Stimulated activated CD8-positive, alpha-beta memory T cell treated with anti-CD3 and anti-CD28 coated beads, Interleukin-7, amount 100 ng/mL, for 4 hours (primary cell): ENCODE measurements at places on chromosomes 1 and 21.
A peak's percentile ranks its signal among the peaks of the same experiment; 100 is the strongest.

- DNase-seq = no peak
Measured at GRCh38 chr1:65265296-65265650, 44.1 kb upstream of the DNAJC6 start.

DNA sequence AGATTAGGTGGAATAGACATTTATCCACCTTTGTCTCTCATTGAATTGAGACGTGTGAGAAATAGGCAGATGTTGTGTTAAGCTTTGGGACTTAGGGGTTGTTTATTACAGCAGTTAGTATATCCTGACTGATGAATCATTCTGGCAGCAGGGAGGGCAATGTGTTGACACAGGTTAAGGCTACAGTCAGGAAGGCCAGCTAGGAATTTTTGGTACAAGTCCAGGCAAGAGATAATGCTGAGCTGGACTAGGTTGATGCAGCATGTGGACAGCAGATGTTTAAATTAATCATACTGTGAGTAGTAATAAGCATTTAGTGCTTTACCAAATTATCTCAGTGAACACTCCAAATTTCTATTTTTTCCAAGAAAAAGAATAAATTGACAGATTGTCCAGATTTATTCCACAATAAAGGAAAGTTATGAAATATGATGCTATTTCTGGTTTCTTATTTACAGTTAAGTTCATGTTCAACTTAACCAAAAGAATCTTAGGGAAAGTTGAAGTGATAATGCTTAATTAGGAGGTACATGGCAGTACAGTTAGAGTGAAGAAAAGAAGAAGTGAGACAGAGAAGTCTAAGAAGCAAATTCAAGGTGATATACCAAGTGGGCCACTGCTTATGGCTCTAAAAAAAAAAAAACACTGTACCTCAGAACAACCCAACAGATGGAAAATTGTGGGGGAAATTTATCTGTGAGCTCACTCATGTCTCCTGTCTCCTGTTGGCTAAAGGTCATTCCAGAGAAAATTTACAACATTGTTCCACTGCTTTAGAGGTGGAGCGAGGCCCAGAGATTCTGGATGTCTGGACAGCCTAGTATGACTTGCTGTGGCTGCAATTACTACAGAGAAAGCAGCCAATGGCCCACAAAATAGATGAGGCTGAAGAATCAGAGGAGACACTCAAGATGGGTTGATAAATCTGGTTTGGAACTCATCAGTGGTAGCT is 102.7 kb upstream of the C21orf91 start:
- DNase-seq = no peak

- DNase-seq = no peak
Measured at GRCh38 chr1:176382163-176382562, 80.8 kb upstream of the PAPPA2 start.

- no peak for DNase-seq
Measured at GRCh38 chr1:184164536-184164935, 113.0 kb downstream of the TSEN15 start.

DNA sequence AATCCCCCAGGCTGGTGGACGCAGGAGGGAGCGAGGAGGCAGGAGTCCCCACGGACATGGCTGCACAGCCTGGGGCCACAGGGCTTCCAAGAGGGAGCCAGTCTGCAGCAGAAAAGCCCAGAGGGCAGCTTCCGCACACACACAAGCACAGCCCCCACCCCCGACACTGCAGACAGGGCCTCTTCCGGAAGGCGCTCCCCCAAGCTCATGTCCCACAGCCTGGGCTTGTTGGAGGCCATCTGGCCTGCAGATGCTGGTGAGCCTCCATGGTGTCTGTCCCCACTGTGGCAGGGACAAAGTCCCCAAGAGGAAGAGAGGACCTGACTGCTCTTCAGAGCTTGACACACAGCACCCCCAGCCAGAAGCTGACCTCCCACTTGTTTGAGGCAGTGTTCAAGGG is 13.4 kb upstream of the KIAA1614 start:
- no peak for DNase-seq

DNA sequence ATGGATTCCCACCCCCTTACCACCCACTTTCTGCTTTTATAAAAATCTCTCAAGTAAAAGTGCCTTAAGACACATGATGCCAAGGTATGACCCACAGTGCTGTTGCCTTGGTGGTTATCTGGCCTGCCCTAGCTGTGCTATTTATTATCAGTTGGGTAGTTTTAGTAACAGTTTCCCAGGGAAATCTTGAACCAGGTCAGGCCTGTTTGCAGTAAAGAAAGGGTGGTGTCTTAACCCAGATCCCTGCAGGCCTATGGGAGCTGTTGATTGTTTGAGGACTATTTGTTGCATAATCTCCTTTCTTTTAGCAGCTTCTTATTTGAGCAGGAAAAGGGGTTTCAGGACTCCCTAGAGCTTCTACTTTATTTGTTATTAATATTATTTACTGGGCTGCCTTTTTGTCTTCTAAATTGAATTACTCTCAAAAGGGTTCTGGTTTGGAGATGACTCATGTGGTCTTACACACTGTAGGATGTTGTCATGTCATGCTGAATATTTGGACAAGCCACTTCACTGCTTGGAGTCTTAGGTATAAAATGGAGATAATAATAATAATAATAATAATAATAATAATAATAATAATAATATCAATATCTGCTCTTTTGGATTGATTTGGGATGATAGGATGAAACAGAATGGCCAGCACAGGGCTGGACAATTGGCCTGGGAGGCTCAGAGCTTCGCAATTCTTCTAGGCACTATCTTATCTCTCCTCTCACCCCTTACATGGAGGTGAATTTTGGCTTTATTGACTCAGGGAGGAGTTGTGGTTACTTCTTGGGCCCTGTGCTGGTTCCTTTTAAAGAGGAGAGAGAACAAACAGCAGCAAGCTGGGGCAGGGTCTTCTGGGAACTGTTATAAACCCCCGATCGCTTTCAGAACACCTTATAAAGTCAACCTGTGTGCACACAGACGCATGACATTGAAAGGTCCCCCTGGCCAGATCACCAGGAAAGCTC is 252.1 kb downstream of the PRDM2 start:
- DNase-seq = no peak

- DNase-seq = no peak
Measured at GRCh38 chr1:210342986-210343780, 14.5 kb downstream of the HHAT start.

- DNase-seq = no peak
Measured at GRCh38 chr1:202698276-202698675, 12.0 kb downstream of the SYT2 start.

DNA sequence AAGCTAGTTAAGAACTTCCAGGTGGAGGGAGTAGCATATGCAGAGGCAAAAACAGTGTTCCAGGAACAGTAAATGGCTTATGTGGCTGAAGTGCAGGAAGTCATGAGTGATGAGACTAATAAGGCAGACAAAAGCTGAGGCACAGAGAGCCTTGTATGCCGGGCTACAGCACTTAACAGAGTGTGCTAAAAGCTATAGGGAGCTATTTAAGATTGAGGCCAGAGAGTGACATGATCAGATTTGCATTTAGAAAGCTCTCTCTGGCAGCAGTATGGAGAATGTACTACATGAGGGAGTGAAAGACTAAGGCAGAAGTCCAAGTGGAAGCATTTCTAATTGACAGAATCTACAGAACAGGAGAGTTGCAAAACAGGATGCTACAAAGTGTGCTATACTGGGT is 38.6 kb downstream of the WASF2 start:
- no peak for DNase-seq

GRCh38 chr1:62185677-62186076 is 9.0 kb upstream of the L1TD1 start:
- no peak for DNase-seq

GRCh38 chr1:11293856-11294255 is 20.9 kb downstream of the UBIAD1 start:
- DNase-seq = no peak

- no peak for DNase-seq
Measured at GRCh38 chr1:91428182-91428798, 23.7 kb upstream of the HFM1 start.

- DNase-seq = no peak
Measured at GRCh38 chr1:24027838-24028468, 47.8 kb upstream of the SRSF10 start.

DNA sequence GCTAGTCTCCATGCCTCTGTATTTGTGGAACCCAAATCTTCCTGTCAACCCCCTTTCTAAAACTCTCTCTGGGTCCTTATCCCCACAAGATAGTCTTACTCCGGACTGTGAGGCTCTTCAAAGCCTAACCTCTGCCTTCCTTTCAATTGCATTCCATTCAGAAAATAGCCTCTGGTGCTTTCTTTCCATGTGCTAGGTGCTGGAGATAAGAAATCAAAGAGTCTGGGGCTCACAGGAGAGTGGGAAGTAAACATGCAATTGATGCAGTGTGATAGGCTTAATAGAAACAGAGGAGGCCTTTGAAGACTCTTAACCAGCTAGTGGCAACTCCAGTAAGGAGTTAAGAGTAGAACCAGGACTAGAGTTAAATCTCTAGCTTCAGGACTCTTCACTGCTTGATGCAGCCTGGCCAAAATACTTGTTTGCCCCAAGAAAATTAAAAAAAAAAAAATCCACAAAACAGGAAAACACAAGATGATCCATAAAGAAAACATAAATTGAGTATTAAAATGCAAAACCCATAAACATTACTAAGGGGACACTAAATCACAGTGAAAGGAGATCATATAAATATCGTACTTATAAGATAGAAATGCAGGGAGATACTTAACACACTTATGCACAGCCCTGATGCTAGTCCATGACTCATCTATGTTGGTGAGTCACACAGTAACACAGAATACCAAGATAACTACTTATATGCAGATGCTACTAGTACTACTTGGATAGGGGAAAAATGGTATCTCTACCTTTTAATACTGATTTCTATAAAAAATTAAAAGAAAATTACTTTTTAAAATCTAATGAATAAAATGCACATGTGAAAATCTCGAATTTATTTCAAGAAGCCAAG is 341.5 kb downstream of the KCNH1 start:
- no peak for DNase-seq

DNA sequence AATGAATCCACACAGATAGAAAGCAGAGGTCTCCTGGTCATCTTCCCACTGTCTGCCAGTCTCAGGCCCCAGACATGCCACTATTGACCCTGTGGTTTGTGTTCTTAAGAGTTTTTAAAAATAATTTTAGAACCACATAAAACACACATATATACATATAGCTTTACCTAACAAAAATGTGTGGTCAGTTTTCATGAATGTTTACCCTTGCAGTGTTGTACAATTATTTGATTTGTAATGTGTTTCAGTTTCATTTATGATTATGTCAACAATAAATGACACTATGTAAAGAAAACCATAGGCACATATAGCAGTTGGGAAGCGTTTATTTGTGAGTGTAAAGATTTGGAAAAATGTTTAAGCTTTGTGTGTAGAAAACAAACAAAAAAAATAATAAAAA is 17.1 kb downstream of the CHAF1B start:
- DNase-seq = no peak

GRCh38 chr1:246602194-246602593 is 35.9 kb downstream of the CNST start:
- no peak for DNase-seq

DNA sequence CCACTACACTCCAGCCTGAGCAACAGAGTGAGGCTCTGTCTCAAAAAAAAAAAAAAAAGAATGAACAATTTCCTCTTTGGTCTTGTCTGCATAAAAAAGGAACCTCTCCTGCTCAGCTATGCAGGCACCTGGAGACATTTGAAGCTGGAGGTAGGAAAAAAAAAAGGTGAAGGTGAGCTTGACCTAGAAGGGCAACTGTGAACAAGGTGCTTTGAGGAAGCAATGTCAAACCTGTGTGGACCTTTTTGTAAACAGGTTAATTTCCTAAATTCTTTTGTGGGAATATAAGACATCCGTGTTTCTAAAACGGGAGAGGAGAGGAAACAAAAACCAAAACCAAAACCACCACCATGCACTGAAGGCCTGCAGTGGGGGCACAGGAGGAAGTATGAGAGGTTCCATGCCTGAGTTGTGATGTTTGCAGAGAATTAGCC is 77.5 kb downstream of the SLC45A1 start:
- peak; percentile 13 for DNase-seq

GRCh38 chr1:14215151-14215550 is 383.3 kb upstream of the KAZN start:
- no peak for DNase-seq

- DNase-seq = no peak
Measured at GRCh38 chr1:151773702-151774101, 10.4 kb upstream of the MRPL9 start.

GRCh38 chr1:151266315-151266714 is 11.8 kb downstream of the PSMD4 start:
- no peak for DNase-seq

- DNase-seq = no peak
Measured at GRCh38 chr1:237858992-237859391, 31.7 kb downstream of the ZP4 start.

- no peak for DNase-seq
Measured at GRCh38 chr1:41520951-41521752, 36.7 kb upstream of the EDN2 start.

- no peak for DNase-seq
Measured at GRCh38 chr1:177566495-177566894, 395.7 kb downstream of the BRINP2 start.

GRCh38 chr1:109208394-109208793 is 5.3 kb upstream of the SARS1 start:
- DNase-seq = no peak

DNA sequence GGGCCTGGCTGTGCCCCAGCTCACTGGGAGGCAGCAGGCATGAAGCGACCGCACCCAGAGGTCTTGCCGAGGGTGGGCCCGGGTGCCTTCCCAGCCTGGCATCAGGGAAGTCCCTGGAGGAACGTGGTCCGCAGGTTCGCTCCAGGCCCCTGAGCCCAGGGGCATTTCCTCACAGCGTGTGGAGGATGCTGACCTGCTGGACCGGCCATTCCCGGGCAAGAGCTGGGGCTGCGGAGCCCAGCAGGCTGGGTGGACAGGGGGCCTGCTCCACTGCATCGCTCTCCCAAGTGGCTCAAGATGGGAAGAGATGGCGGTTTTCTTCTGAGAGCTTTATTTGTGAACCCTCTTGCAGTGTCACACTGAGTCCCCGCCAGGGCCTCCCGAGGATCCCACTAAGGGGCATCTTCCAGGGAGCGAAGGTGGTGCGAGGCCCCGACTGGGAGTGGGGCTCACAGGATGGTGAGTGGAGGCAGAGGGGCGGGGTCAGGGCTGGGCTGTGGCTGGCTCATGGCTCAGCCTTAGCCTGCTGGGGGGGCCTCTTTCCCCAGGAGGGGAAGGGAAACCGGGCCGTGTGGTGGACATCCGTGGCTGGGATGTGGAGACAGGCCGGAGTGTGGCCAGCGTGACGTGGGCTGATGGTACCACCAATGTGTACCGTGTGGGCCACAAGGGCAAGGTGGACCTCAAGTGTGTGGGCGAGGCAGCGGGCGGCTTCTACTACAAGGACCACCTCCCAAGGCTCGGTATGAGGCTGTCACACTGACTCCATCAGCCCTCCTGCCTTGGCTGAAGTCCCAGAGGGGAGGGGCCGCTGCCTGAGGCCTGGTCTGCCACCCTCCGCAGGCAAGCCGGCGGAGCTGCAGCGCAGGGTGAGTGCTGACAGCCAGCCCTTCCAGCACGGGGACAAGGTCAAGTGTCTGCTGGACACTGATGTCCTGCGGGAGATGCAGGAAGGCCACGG is 7.2 kb upstream of the MMP23B start:
- no peak for DNase-seq

GRCh38 chr1:233750139-233750538 is 136.2 kb downstream of the KCNK1 start:
- no peak for DNase-seq
